NCI-H1417 (cell line): ENCODE measurements at places on chromosomes 4 and X.

DNA sequence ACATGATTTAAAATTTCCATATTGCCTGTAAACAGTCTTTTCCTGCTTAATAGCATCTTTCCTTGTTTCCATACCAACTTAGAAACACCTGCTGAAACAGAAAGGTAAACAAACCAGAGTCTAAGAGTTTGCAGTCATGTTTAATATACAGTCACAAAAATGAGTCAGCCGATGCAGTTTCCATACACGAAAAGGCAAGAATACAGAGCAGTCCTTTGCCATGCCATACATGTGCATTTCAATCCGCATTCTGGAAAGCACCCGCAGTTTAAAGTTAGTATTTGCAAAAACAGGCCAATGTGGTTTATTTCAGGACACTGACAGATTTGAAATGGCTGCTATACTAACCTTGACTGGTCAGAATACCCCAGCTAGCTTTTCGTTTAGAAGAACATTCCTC lies 32.1 kb downstream of the ASB5 start:
- DNase-seq: peak; percentile 25

DNA sequence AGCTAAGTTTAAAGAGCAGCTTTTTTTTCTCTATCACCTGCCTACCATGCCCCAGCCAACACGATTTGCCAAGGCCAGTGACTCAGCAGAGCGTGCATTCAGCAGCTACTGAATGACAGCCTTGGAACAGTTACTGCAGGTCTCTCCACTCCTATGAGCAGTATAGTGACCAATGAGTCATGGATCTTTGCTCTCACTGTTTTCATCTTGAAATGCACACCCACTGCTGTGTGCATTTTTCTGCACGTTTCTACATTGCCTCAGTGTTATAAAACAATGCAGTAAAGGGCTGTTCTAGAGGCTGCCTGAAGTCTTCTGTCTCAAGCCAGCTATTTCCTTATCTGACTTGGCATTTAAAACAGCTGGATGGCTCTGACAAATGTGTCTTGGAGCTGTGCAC lies 66.0 kb upstream of the C4orf54 start:
- no peak for DNase-seq

DNA sequence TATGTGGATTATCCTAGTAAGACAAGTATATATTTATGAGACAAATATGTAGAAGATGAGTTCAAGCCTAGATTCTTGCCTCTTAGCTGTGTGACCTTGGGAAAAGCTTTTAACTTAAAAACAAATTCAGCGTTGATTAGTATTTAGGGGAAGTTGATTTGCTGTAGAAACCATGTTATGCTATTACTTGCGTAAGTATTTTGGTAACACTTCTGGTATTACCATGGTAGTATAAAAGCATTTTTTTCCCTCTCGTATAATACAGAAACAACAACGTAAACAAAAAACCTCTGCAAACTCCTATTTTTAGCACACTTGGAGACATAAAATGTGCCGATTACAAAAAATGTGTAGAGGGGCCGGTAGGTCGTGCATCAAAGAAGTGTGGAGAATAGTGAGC lies 33.2 kb downstream of the STAG2 start:
- no peak for DNase-seq

DNA sequence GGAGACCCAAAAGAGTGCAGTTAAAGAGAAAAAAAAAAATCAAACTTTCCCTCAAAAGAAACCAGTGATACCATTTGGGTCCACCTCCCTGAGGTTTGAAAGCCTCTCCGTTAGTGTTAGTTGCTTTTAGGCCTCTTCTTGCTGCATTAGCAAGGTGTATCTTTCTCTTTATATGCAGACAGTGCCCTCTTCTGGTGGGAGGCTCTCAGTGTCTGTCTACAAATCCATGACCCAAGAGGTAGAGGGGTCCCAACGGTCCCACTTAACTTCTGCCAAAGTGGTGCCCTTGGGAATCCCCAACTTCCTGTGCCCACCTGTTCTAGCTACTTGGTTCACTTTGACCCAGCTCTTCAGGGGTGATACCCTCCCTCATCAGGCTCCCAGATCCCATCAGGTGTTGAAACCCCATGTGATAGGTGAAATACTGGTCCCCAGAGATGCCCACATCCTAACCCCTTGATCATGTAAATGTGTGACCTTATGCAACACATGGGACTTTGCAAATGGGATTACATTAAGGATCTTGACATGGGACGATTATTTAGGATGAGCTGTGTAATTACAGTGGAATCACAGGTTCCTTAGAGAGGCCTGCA lies 63.7 kb upstream of the CD99 start:
- DNase-seq: no peak

DNA sequence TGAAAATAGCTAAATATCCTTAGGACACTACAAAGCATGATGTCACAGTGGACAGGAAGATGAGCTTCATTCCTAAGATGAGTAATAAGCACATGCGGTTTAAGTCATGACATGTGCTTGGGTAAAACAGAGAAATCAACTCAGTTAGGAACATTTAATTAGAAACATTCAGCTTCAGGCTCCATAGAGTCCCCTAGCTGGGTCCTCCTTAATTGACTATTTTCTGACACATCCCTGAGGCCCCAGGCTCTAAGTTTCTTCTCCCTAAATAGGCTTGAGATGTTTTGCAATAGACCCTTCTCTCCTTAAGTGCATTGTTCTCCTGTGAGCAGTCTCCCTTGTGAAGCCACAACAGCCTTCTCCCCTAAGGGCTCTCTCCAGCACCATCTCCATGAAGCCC lies 70.4 kb upstream of the ANXA3 start:
- no peak for DNase-seq

- no peak for DNase-seq
Measured at GRCh38 chrX:100625985-100626491, 10.6 kb downstream of the TSPAN6 start.

- DNase-seq: peak; percentile 74
Measured at GRCh38 chrX:129637217-129638109, 17.3 kb downstream of the APLN start.

DNA sequence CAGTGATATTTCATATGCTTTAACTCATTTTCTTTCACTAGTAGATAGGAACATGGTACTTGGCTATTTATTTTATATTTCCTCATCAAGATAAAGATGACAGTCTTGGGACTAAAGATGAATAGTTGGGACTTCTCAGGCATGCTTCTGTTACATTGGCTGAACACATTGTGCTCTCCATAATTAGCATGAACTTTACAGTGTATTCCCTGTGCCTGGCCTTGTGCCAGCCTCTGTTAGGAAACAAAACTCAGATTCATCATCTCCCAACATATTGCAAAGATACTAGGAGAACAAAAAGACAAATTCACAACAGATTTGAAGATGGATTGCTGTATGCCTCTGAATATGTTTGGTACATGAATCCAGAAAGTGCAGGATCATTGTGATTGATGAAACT lies 26.4 kb downstream of the GRIA2 start:
- DNase-seq: no peak

GRCh38 chr4:561426-561825 lies 14.7 kb downstream of the TMEM271 start:
- no peak for DNase-seq

DNA sequence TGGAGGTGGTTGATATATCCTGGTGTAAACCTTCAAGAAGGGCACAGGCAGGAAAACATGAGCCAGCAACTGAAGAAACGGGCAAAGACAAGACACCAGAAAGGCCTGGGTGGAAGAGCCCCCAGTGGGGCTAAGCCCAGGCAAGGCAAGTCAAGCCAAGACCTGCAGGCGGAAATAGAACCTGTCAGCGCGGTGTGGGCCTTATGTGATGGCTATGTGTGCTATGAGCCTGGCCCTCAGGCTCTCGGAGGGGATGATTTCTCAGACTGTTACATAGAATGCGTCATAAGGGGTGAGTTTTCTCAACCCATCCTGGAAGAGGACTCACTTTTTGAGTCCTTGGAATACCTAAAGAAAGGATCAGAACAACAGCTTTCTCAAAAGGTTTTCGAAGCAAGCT lies 7.2 kb downstream of the ZFP42 start:
- DNase-seq: no peak

- no peak for DNase-seq
Measured at GRCh38 chrX:866441-866990, 235.9 kb downstream of the SHOX start.

GRCh38 chr4:3530051-3530450 lies 2.2 kb downstream of the LRPAP1 start:
- no peak for DNase-seq

GRCh38 chr4:115763051-115763450 lies 649.6 kb upstream of the NDST4 start:
- DNase-seq: no peak

- no peak for DNase-seq
Measured at GRCh38 chr4:154529728-154530519, 20.3 kb downstream of the PLRG1 start.

GRCh38 chr4:156695163-156695562 lies 276.4 kb downstream of the PDGFC start:
- DNase-seq: no peak

DNA sequence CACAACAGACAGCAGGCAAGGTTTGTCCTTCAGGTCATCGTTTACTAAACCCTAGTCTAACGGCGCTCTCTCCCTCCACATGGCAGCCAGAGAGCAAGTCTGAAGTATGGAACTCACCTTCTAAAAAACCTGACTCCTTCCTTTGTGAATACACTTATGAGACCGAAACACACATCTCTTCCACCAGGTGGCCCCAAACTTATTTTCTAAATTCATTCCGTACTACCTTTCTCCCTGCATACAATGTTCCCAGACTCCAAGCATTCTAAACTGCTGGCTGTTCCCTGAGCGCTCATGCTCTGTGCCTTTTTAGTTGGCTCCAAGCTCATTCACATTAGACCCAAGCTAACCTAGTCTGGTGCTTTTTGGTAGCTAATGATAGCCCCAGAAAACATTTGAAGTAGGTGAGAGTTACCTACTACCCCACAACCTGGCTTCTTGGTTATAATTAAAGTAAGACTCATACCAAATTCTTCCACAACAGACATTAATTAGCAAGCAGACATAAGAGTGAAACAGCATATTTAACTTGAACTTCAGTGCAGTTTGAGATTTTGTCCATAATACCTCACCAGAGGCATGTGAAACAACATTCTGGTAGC lies 67.6 kb upstream of the DCLK2 start:
- DNase-seq: peak; percentile 84

GRCh38 chr4:19947349-19947748 lies 304.4 kb upstream of the SLIT2 start:
- DNase-seq: no peak

GRCh38 chr4:76235915-76236314 lies 15.6 kb upstream of the FAM47E start:
- DNase-seq: peak; percentile 50

DNA sequence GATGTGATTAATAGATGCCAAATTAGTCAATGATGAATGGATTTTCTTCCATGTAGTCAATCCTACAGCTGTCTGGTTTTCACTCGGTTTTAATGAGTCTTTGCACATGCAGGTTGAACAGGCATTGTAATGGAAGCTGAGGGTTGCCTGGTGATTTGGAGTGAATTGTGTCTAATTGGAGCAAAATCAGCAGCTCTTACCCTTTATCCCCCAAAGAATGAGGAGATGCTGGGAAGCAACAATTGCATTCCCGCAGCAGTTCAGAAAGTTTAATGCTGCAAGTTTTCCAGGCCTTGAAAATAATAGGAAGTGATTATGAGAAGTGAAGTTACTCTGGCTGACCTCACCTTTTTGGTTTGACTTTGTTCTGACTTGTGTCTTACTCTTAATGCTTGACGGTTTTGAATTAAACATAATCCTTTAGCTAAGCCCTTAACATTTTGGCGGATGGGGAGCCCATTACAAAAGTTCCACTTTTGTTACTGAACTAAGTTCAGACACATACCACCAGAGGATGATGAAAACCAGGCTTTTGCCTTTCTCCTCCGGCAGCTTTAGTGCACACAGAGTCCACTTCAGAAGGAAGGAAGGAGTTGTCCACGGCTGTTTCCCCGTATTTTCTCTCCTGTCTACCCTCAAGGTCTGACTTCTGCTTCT lies 78.8 kb upstream of the TBC1D9 start:
- no peak for DNase-seq

GRCh38 chrX:134715930-134716619 lies 57.8 kb upstream of the PLAC1 start:
- DNase-seq: peak; percentile 86

DNA sequence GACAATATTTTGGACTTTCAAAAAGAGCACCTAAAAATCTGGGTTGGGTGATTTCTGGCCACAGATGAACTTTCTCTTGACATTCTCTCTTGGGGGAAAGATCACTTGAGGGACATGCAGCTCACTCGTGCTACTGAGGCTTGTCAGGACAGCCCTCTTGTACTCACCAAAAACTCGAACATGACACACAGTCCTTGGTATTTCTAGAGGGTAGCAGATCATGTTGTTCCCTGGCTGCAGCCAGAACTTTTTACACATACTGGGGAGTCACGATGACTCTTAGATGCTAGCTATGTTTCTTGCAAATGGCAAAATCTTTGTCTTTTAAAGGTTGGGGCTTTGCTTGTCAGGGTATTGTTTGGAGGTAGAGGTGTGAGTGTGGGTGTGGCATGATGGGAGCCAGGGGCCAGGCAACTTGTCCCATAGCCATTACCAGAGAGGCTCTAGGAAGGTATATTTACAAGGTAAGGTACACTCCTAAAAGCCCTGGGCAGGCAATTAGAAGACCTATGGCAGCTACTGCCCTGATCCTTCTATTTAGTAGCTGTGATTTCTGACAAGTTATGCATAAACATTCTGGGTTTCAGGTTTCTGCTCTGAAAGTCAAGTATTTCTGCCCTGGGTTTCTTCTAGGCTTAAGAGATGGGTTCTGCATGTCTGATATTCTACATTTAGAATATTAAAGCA lies 241.7 kb upstream of the TLL1 start:
- no peak for DNase-seq

DNA sequence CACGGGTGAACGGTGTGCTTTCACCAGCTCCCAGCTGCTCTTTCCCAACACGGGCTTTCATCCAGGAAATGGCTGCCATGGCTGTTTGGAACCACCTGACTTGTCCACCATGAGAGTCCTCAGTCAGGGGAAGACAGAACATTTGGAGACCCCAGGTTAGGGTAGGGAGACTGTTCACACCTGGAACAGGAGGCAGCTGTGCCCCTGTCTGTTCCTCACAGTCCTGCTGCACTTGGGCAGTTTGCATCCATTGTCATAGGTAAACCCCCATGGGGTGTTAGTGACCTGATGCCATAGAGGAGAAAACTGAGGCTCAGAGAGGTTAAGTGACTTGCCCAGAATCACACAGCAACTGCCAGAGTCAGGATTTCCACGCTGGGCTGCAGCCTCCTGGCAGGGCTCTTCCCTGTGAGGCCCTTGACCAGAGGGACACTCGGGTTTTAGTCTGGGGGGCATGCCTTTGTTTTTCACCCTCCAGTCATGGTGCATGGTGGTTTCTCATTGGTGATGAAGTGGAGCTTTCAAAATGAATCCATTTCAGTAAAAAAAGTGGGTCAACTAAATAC lies 54.5 kb downstream of the TRMT44 start:
- DNase-seq: no peak
